Activated T-cell treated with anti-CD3 and anti-CD28 coated beads for 4 hours (primary cell): ENCODE measurements at places on chromosomes 4 and X.

DNA sequence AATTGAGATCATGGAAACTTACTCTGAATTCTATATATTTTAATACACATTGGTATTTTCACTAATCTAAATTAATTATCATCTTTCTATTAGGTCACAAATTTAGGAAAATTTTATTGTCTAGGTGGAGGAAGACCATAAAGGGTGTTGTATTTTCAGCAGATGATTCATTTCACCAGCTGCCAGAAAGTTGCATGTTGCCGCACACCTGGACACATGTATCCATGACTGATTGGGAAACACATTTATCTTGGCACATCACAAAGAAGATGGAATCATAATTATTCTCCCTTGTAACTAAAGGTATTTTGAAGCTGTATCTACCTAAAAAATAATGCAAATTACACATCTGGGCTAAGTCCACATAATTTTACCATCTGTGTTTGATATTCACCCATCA lies 33.1 kb downstream of the SLC7A11 start:
- DNase-seq, result no peak

DNA sequence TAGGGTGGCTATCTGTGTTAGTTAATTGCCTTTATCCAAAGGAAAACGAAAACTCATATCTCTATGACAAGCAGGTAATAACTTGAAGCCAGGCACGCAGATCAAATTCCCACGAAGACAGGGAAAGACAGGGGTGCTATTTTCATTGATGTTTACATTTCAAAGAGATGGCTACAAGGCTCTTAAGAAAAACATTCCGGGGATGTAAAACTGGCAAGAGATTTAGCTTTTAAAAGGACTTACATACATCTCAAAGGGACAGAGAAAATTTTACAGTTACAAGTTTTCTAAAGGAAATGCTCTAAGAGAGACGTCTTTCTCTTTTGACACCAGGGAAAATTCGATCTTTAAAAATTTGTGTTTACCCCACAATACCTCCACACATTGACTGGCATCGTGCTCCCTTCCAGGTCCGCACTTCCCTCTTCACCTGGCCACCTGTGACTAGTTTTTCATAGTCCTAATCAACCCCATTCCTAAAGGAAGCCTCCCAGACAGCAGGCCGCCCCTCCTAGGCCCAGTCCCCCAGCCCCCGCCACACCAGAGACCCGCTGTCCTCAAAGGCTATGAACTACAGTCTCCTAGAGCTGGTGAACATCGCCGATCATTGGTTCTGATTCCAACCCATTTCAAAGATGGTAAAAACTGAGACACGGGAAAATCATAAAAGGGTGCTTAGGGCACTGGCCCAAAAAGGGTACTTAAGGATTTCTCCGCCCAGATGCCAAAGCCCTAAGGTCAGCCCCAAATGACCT lies 649 bp upstream of the ARAF start:
- no peak for DNase-seq

- peak; percentile 11 for DNase-seq
These were observed 41.5 kb downstream of the DTHD1 start for GRCh38 chr4:36322921-36323354.

DNA sequence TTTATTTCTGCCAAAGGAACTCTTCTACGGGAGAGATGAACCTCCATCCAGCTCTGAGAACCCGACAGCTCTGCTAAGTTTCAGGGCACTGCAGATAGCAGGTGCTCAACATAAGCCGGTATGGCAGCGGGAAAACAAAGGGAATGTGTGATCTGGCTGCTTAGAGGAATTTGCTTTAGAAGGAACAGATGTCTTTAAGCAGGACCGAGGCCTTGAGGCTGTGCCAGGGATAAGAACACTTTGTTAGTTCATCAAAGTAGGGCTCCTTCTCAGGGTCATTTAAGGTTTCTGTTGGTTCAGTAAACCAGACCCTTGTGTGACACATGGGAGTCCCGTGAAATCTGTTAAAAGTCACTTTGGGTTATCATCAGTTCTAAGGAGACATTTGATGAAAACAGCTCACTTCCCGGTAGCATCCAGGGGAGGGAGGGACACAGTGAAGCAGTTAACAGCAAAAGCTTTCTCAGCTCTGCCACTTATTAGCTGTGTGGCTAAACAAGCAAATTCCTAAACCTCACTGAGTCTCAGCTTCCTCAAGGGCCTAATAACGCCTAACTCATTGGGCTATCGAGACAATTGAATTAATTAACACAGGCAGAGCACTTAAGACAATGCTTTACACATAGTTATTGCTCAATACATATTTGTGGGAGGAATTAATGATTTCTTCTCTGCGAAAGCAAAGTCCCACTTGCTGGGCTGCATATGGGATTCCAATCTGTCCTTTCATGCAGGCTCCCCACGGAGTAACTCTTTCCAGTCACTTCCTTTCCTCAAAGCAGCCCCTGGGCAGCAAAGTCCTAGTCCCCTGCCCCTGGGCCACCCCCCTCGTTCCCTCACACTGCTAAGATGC lies 2.9 kb upstream of the FTSJ1 start:
- no peak for DNase-seq

DNA sequence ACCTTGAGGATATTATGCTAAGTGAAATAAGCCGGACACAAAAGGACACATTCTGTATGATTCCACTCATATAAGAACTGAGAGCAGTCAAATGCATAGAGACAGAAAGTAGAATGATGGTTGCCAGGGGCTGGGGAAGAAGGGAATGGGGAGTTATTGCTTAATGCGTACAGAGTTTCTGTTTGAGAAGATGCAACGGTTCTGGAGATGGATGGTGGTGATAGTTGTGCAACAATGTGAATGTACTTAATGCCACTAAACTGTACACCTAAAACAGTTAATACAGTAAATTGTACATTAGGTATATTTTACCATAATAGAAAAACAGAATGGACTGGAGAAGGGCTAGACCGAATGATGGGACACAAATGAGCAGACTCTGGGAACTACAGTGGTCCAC lies 15.8 kb downstream of the MAOB start:
- no peak for DNase-seq

GRCh38 chr4:154361450-154361849 lies 130.1 kb downstream of the DCHS2 start:
- no peak for DNase-seq

GRCh38 chrX:20274121-20274520 lies 7.4 kb upstream of the RPS6KA3 start:
- no peak for DNase-seq

- DNase-seq, result peak; percentile 0
These were observed 215.8 kb downstream of the PACRGL start for GRCh38 chr4:20916106-20916505.

GRCh38 chr4:184384056-184384809 lies 90.1 kb downstream of the IRF2 start:
- DNase-seq, result no peak

GRCh38 chr4:60122820-60123219 lies 1077.3 kb upstream of the ADGRL3 start:
- DNase-seq, result no peak

DNA sequence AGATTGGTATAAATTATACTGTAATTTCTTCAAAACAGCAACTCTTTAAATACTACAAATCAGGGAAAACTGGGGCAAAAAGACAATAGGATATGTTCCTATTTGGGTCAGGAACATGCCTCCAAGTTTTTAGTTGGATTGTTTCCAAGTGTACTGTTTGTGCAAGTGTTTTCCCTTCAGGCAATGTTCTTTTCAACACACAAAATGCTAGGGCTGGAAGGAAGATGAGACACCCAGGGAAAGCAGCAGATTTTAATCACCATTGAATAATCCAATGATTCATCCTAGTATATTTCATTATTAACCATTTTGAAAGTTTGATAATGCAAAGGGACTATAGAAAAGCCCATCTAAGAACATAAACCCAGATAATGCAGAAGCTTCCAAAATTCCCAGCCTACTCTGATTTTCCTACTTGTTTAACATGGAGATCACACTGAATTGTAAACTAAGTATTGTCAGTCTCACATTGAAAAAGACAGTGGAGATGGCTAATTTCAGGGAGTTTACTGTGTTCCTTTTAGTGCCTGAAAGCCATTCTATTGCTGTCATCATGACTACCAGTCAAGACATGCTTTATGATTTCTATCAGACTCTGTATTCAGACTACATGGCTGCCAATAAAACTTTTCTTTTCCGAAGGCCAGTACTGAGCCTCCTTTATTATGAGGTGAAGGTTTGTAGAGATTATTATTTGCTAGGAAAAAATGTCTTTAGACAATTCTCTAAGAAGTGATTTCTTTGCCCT lies 38.6 kb downstream of the COL4A6 start:
- DNase-seq, result no peak

DNA sequence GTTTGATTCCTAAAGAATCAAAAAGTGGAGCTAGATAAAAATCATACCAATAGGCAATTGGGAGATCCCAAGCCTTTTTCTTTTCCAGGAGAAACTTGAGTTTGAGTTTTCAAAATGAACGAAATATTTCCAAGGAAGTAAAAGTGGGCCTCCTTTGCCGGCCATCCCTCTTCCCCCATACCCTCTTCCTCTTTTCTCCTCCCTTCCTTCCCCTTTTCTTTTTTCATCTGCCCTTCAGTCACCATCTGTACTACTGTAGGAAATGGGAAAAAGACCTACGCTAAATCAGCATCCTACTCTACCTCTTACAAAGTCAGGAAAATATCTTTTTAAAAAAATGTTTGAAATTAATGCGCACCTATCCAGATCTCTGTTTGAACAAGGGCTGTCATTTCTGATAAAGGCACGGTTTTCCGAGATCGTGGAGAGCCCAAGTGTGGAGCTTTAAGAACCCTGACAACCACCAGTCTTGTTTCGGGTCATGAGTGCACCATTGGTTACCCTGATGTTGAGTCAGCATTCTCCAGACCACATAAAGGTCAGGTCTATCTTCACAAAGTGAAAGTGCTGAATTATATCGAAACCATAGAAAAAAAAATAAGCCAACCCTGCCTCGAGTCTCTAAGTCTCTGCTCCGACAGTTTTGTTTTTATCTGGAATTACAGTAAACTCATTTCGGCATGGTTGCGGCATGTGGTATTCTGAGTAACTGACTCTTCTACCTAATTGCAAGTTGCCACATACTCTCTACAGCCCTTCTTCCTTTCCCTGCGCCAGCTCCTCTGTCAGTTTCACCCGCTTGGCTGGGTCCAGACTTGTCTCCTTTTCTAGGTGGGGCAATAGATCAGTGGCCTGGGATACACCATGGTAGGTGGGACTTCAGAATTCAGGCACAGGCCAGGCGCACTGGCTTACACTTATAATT lies 140.2 kb upstream of the KLF3 start:
- DNase-seq, result no peak

DNA sequence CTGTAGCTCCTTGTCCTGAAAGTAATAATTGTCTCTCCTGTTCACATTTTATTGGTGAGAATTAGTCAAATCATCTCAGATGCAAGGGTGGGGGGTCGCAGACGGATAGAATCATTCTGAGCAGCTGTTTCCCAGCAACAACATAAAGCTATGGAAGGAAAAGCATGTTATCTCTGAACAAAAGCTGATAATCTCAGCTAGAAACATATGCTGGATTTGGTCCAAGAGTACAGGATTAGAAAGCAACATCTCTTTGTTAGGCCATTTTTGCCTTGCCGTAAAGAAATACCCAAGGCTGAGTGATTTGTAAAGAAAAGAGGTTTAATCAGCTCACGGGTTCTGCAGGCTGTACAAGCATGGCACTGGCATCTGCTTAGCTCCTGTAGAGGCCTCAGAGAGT lies 472.8 kb upstream of the BOD1L1 start:
- no peak for DNase-seq

- no peak for DNase-seq
These were observed 33.2 kb upstream of the HTRA3 start for GRCh38 chr4:8236106-8236919.

- DNase-seq, result no peak
These were observed 72.2 kb downstream of the COMMD8 start for GRCh38 chr4:47391256-47391655.

GRCh38 chrX:54921427-54922021 lies 900 bp downstream of the TRO start:
- DNase-seq, result peak; percentile 25

DNA sequence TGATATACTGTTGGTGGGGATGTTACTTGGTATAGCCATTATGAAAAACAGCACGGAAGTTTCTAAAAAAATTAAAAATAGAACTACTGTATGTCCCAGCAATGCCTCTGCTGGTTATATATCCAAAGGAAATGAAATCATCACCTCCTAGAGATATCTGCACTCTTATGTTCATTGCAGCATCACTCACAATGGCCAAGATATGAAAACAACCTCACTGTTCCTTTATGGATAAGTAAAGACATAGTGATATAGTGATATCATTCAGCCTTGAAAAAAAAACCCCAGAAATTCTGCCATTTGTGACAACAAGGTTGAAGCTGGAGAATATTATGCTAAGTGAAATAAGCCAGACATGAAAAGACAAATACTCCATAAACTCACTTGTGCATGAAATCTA lies 543.8 kb upstream of the SLIT2 start:
- no peak for DNase-seq

GRCh38 chr4:119242417-119242816 lies 29.9 kb downstream of the USP53 start:
- no peak for DNase-seq

DNA sequence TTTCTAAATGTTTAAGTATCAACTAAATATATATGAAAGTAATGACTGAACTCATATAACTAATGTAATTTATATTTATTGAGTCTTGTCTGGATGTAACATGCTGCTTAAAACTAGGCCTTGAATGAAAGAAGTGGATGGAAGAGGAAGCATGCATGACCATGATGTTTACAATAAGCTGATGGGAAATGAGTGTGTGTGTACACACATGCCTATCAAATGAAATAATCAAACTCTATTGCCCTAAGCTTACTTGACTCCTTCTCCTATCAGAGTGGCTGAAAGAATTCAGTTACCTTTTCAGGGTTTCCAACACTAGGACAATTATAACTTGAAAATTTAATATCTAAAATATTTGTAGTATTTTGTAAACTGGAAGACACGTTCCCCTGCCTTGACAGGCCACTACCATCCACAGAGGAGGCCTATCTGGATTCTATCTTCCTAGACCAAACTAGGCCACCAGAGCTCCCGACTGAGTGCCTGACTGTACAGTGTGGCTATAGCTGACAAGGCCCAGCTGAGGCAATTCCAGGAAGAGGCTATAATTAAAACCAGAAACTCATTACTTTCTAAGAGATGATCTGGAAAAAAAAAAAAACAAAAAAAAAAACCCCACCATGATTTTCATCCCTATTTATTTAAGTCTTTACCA lies 7.6 kb downstream of the ARSJ start:
- DNase-seq, result no peak

DNA sequence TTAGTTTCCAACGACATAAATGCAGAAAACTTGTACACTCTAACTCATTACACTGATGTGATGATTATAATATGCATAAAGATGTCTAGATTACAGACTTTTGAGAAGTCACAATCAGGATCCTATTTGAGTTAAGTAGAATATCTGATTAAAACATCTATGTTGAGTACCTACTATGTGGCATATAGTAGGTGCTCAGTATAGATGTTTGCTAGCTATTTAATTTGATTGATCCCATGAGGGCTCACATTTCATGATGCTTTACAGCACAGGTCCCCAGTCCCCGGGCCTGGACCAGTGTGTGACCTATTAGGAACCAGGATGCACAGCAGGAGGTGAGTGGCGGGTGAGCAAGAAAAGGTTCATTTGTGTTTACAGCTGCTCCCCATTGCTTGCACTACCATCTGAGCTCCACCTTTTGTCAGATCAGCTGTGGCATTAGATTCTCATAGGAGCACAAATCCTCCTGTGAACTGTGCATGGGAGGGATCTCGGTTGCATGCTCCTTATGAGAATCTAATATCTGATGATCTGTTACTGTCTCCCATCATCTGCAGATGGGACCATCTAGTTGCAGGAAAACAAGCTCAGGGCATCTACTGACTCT lies 33.0 kb upstream of the CXCL8 start:
- DNase-seq, result no peak

GRCh38 chr4:185587427-185588161 lies 52.3 kb upstream of the PDLIM3 start:
- DNase-seq, result peak; percentile 38
